ENCODE measurements at places on chromosomes 6 and 20.

DNA sequence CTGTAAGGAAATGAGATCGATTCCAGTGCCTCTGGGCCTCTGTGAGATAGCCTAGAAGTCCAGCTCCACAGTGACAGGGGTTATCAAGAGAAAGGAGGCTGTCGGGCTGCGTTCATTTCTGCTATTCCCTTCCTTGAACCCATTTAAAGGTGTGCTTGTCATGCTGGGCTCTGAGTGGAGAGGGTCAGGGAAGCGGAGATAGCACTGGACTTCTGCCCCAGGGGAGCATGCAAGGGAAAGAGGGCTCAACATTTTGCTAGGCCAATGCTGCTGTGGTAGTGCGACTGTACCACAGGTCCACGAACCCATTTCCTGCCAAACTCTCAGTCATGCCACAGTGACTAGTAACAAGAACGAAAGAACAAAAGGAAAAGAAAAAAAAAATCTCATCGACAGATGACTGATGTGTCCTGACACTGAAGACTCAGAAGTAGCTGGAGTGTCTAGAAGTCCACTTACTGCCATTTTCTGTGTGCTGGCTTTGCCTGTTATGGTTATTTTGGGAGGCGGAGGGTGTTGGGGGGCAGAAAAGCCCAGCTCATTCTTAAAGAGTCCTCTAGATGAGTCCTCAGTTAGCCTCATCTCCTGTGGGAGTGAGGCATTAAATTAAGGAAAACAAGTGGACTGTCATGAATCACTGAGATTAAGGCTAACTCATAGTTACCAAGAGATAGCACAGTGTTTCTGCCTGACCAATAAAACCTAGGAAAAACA is 8.1 kb downstream of the NEDD9 start:
- no peak for DNase-seq

DNA sequence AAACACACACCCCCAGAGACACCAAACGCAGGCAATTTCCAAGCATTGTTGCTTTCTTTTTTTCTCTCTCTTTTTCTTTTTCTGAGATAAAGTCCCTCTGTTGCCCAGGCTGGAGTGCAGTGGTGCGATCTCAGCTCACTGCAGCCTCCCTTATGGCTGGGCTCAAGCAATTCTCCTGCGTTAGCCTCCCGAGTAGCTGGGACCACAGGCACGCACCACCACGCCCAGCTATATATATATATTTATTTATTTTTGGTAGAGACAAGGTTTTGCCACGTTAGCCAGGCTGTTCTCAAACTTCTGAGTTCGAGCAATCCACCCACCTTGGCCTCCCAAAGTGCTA is 14.0 kb upstream of the SRSF3 start:
- no peak for DNase-seq

GRCh38 chr6:106163446-106163965 is 77.4 kb downstream of the PRDM1 start:
- no peak for DNase-seq

- DNase-seq: no peak
Measured at GRCh38 chr6:88441346-88441745, 275.2 kb upstream of the CNR1 start.

DNA sequence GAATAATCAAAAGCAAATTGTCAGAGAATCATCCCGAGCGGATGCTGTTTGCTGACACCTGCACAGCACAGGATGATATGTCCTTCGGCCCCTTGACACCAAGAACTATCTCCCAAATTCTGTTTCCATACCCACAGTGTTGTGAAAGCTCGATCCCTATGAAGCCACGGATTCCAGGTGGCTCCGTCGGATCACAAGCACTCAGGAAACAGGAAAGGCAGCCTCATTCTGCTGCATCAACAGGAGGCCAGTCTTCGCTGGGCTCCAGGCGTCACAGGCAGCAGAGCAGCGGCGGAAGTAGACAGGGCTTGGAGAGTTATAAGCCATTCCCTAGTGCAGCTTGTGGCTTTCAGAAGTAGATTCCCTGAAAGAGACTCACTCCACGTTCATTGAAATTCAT is 342.3 kb downstream of the C6orf118 start:
- DNase-seq: no peak

DNA sequence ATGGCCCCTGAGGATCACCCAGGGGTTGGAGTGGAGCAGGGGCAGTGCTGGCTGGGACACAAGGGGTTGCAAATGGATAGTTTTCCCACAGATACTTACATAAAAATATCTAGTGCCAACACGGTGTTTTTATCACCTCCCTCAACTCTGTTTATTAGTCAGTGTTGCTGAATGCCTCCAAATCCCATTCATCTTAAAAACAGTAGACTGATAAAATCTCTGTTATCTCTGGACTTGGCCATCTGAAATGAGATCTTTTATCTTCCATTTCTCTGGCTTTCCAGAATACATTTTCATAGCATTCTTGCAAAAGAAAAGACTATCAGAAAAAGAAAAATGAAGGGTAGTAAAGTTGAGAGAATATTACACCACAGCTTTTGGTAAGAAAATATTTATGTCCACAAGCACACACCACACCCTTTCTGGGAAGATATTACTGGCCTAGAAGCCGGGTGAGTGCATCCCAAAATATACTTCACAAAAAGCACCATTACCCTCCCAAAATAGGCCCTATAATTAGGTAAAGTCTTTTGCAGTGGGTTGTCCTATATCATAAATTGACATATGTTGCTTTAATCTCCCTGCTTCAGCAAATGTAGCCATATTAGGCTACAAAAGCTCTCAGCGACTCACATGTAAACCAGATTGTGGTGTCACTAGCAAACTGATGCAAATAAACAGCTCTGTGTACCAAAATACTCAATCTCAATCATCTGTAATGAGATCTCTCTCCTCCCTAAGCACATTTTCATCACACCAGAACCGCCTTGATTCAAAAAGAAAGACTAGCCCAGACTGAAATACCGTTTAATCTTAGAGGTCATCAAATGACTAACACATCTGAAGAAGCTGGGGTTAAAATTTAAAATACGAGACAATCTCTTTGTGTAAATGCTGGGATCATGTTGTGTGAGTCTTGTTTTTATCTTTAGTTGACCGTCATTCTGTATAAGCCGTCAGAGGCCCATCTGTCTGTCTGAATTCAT is 96.7 kb downstream of the FYN start:
- DNase-seq: no peak

DNA sequence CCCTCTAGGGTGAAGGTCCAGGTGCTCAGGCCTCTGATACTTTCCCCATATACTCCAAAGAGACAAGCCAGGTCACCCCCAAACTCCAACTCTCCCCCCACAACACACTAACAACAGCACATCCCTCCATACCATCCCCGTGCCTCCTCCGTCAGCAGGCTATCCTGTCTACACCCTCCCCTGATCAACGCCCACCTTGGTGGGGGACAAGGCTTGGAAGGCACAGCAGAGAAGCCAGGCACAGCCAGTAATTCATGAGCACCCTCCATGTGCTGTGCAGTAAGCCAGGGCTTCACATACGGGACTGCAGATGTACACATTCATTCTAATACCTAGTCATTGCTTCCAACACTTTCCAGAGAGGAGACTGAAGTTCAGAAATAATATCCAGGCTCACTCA is 57.6 kb downstream of the TRERF1 start:
- DNase-seq: no peak

GRCh38 chr20:62430866-62431447 is 3.6 kb upstream of the RBBP8NL start:
- DNase-seq: no peak

GRCh38 chr20:50625986-50626677 is 65.2 kb downstream of the RIPOR3 start:
- peak; percentile 76 for DNase-seq

- DNase-seq: no peak
Measured at GRCh38 chr6:5522147-5522546, 260.8 kb downstream of the FARS2 start.

DNA sequence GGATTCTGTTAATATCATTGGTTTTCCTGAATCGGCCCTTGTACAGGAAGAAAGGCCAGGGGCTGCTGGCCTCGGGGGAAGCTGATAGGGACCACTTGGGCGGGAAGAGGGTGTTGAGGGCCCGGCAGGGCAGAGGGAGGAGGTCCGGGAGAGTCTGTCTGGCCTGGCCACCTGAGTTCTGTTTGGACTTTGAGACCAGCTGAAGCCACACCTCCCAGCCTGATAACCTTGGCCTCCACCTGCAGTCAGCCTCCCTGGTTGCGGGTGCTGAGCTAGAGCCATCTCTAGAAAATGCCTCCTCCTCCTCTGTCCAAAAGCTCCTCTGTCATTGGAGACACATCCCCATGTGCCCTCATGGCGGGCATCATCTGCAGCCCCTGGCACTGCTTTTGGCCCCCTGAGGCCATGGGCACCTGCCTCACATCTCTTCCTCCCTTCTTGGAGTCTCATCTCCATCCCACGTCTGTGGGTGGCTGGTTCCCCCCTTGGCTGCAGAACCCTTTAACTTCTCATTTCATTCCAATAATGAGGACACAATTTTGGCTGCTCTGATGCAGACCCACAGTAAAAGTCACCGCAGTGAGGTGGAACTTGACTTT is 16.6 kb downstream of the APCDD1L start:
- no peak for DNase-seq

GRCh38 chr6:35503534-35503933 is 6.7 kb upstream of the TEAD3 start:
- no peak for DNase-seq

DNA sequence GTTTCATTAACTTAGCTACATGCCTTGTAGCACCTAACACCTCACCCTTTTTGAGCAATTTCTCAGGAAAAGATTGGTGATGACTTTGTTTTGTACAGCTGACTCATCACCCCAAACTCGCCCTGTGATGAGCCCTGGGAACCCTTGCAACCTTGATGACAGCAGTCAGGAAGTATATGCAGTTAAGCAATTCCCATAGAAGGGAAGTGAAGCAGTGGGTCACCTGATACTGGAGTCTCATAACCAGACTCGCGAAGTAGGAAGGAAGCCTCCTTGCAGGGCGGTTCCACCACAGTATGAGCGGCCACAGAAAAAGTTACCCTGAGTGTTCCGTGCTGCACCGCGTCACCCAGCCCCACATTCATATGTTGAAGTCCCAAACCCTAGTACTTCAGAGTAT is 82.0 kb upstream of the EDN1 start:
- DNase-seq: no peak

DNA sequence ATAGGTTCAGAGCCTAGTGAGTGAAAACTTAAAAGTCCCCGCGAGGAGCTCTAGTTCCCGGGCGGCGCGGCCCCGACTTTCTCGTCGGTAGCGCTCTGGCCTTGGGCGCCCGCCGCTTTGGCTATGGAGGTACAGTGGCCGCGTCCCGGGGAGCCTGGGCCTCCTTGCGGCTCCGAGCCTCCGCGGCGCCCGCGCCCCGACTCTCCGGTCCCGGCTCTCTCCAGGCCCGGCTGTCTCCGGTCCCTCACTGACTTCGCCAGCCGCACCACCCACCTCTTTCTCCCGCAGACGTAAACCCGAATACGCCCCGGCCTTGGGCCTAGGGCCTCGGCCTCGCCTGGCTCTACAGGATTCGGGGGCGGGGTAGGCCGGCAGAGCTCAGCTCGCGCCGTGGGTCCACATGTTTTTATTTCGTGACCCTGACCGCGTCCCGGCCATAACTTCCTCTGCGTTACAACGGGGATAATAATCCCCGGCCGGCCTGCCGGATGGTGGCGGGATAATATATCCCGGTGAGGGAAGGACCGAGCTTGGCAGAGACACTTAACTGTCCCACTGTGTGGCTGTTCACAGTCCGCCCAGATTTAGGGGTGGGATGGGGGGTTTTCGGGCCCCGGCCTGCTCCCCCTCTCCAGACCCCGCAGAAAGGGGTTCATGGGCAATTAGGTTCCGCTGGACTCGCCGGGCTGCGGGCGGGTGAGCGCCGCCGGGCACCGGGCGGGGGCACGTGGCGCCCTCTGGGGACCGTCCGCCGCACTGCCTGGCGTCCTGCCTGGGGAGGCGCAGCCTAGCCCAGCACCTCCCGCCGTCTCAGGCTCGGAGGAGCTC is 10.0 kb upstream of the TBX18 start:
- DNase-seq: no peak

DNA sequence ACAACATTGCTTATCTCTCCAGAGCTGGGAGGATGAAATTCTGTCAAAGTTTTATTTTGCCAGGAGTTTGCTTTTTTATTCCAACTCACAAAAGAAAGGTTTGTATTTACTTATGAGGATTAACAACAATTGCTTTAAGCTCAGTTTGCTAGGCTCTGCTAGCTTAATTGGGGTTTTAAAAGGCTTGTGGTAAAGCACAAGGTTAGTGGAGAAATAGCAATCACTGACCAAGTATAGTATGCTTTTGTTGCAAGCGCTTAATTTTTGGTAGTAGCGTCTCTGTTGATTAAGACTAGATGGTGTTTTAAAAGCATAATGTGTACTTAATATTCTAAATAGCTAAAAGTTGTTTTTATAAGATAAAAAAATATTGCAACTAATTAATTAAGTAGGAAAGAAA is 45.7 kb downstream of the TINAG start:
- no peak for DNase-seq

- no peak for DNase-seq
Measured at GRCh38 chr20:20695250-20695816, 17.1 kb downstream of the RALGAPA2 start.

DNA sequence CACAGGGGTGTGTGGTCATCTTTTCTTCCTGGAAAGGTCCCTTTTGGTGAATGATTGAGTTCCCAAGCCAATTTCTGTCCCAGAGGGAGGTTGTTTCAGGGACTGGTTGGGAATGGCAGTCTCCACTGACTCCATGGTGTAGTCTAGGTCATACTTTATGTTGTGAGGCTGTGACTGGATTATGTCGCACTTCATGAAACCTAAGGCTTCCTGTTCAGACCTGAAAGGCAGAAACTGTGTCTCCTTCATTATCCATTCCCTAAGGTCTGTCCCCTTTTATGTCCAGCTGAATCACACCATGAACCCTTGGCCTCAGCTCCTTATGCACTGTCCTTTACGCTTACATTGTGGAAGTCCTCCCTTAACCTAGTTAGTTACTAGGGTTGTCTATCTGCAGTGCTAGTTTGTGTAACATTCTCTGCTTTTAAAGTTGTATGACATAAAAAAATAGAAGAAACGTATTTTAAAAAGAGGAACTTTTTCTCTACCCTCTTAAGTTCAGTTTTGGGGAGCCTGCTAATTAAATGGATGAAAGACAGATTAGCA is 191.3 kb downstream of the JARID2 start:
- DNase-seq: no peak

DNA sequence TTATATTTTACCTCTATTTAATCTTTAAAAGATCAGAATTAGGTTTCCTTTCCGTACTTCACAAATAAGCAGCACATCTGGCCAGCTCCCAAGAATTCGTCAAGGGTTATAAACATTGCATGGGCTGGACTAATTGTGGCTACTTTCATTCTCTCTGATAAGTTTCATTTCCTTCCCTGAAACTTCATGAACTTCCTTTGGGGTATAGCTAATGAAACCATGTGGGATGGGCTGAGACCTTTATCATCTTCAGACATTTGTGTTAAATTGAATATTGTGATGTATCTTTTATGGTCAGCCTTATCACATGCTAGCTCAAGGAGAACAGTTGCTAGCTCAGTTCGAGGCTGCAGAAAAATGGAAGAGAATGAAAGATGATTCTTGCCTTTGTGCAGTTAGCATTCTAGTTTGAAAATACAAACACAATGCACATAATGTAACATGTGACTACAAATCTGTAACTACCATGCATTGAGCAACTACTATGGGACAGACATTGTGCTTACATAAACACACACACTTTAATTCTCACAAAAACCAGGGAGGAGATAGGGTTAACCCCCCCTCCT is 1.7 kb upstream of the GMPR start:
- no peak for DNase-seq
